ENCODE measurements at places on chromosomes 1 and 21.

- no peak for DNase-seq
These were observed 30.9 kb upstream of the SERTAD4 start for GRCh38 chr1:210201681-210202080.

- no peak for DNase-seq
These were observed 56.8 kb upstream of the CFHR3 start for GRCh38 chr1:196717868-196718267.

DNA sequence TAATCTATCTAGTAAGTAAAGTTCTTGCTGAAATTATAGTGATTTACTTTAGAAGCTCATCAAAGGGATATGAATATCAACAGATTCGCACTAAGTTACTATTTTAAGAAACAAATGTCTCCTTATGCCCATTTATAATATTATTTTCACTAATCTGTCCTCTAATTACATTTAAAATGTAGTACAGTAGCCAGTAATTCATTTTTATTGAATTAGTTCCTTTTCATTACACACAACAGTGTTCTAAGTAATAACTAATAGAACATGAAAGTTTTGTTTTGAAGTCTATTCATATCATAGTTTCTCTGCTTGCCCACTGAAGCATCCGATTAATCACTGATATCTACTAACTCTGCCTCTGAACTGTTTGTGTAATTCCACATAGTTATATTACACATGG is 225.8 kb downstream of the NEGR1 start:
- no peak for DNase-seq

DNA sequence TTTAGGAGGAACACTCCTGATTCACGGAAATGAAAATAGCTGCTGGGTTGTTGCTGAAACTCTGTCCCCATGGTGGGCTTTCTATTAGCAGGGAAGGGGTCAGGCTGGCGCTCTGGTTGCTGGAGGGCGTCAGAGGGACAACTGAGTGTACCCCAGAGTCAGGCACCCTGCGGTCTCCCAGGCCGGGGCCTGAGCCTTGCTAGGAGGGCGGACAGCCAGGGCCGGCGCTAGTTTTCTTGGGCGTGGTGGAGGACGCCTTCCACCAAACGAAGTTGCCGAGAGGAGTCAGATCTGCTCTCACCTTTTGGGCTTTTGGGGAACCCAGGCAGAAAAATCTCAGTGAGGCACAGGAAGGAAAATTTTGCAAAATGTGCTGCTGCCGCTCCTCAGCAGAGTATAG is 54.8 kb downstream of the NGF start:
- DNase-seq = no peak

DNA sequence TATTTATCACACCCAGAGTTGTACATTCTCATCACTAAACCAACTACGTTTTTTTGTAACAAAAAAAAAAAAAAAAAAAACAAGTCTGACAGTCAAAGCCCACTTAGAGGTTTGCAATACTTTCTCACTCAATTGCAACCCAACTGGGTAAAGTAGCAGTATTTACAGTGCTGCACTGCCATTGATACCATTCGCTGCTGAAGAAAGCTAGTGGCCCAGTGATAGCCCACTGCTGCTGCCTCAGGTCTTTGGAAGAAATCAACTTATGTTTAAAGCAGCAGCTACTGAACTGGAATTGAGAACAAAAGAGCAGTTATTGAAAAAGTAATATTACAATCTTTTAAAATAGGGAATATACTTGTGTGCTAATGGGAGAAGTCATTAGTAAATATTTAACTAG is 2.7 kb downstream of the HNRNPU start:
- no peak for DNase-seq

DNA sequence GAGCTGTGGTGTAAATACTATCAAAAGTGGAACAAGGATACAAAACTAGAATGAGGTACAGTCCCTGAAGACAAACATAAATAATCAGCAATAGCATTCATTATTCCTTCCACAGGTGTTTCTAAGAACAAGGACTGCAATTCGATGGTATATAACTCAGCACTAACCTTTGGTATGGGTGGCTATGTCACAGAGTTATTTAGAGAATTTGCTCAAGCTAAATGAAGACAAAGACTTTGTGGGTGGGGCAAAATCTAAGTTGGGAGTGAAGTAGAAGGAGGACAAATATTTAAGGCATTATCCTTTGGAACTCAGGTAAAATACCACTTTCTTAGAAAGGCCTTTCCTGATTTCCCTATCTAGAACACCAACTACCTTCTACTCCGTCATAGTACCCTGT is 51.5 kb upstream of the CNN3 start:
- no peak for DNase-seq

DNA sequence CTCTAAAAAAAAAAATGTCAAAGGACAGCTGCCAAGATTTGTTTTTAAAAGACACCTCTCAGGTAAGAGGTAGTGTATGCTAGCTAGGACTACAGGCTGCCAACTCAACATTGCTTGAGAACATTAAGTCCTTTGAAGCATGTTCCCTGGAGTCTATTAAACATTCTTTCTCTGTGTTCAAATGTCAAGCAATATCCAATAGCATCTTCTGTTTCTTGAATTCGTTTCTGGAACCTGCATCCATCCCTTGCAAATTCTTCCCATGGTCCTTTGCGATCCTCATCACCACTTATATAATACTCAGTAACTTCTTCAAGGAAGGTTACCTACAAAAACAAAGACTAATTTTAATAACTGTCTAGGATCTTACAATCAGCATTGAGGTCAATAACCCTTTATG is 5.6 kb downstream of the PPP1R15B start:
- no peak for DNase-seq

GRCh38 chr1:30411206-30411605 is 312.2 kb downstream of the MATN1 start:
- no peak for DNase-seq

DNA sequence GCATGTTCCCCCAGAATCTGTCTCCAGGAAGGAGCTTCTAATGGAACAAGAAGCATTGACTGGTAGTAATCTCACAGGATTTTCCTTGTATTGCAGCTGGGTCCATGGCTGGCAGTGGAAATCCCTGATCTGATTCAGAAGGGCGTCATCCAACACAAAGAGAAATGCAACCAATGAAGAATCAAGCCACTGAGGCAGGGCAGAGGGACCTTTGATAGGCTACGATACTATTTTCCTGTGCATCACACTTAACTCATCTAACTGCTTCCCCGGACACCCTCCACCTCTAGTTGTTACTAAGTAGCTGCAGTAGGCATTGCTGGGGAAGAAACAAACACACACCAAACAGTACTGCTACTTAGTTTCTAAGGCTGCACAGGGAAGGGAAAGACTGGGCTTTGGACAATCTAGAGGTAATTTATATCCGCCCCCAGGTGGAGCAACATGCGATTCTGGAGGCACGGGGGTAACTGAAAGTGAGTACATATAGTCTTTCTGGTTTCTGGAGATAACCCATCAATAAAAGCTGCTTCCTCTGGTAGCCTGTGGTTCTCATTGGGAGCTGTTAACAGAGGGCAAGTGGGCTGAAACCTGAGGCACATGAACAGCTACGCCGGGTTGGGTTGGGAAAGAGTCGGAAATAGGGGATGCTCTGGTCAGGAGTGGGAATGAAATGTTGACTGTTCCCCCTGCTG is 837 bp upstream of the USP21 start:
- DNase-seq = no peak

DNA sequence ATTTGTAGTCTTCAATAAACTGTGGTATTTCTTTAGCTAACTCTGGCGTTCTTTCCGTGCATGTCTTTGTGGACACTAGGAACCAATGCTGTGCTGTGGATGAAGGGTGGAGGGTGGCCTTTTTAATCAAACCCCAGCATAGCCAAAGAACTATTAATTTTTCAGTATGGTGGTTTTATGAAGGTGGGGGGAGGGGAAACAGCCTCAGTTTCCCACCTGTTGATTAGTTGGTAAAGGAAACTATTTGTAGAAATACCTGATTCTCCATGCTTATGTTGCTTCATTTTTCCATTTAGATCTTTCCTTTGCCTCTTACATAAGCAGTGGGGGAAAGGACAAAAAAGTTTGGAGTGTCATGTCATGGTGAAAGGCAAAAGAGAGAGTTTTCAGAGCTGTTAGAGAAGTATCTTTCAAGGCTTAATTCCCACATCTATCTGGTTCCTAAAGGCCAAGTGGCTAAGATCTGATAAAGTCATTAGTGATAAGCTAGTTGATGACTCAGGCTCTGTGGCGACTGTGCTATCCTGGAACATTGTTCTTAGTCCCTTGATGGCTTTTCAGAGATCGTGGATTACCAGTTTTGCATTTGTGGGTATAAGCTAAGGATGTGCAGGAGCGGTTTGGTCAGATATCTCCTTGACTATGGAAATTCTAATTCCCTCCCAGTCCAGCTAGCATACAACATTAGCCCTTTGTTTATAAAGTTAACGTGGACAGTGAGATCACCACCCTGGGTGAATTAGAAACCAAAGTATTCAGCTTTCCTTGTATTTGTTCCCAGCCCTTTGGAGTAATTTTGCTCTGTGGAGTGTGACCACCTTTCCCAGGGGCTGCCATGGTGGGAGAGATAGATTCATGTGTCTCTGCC is 8.7 kb upstream of the HAX1 start:
- no peak for DNase-seq

DNA sequence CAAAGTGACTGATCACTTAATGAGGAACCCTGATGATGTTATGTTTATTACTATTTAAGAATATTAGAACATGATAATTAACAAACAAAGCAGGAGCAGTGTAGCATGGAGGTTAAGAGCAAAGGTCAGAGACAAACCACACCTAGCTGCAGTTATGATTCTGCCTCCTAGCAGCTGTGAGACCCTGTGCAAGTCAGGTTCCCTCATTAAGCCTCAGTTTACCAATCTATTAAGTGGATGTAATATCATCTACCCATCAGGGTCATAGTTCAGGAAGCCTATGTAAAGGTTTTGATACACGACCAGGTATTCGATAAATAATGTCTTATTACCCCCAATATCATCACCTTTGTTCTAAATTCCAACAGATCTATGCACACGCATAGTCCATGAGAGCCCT is 32.0 kb downstream of the DUSP10 start:
- no peak for DNase-seq

Data from GM13976 (cell line).